ENCODE measurements at places on chromosomes 7 and 10.

DNA sequence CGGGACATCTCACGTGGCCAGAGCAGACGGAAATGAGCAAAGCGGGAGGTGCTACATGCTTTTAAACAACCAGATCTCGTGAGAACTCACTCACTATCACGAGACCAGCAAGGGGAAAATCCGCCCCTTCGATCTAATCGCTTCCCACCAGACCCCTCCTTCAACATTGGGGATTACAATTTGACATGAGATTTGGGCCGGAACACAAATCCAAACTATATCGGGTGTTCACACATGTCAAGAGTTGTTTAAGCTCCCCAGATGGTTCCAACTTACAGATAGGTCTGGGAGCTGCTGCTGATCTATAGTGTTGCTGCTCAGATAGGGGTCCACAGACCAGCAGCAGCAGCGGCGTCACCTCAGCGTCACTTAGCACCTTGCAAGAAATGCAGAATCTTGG is 194.9 kb downstream of the GPAM start:
- DNase-seq = no peak

GRCh38 chr7:157522954-157523353 is 186.2 kb downstream of the DNAJB6 start:
- DNase-seq = no peak

DNA sequence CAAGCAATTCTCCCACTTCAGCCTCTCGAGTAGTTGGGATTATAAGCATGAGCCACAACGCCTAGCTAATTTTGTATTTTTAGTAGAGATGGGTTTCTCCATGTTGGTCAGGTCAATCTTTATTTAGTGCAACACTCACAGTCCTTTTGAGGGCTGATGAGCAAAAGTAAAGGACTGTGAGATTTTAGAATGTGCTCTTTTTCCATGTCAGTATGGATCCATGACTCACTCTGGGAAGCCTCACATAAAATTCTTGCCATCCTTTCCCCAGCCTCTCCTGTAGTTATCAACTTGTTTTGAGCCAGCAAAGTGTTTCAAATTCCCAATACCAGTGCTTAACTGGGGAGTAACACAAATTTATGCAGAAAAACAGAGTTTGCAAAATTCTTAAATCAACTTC is 135.8 kb upstream of the CXCL12 start:
- no peak for DNase-seq

- no peak for DNase-seq
These were observed 88.3 kb downstream of the GALNT17 start for GRCh38 chr7:71220210-71220695.

- no peak for DNase-seq
These were observed 80.6 kb upstream of the NAMPT start for GRCh38 chr7:106365252-106366005.

GRCh38 chr7:151137076-151137675 is 30.3 kb downstream of the GBX1 start:
- DNase-seq = no peak

DNA sequence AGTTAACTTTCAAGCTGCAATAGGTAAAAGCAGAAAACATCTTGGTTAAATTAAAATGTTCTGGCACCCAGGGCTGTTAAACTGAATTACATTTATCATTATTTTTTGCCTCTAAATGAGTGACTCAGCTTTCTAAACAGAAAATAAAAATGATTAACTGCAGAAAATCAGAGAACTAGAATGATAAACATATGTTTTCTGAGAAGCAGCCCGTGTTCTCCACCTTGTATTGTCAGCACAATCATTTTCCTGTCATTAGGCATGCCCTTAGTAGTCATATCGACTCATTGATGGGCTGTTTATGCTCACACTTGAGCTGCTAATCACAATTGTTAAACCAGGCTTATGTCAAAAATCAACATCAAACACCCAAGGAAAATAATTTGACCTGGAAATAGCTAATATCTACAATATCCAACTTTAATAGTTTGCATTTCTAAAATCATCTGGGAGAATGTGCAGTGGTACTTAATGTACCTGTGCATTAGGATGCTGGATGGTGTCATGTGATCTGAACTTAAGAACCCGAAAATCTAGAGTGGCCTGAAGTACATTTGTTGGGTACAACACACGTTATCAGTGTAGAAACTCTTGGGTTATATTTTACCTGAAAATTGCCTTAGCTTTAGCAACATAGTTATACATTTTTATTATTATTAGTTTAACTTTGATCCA is 2.3 kb downstream of the MDFIC start:
- no peak for DNase-seq

- DNase-seq = no peak
These were observed 62.5 kb upstream of the INSIG1 start for GRCh38 chr7:155234950-155235789.

- no peak for DNase-seq
These were observed 88.9 kb upstream of the KLF6 start for GRCh38 chr10:3873728-3874461.

GRCh38 chr7:151104411-151105235 is 18.3 kb downstream of the AGAP3 start:
- DNase-seq = no peak

- DNase-seq = no peak
These were observed 1.8 kb downstream of the CYP3A43 start for GRCh38 chr7:99829524-99830160.

GRCh38 chr7:18151422-18151821 is 123.8 kb upstream of the PRPS1L1 start:
- no peak for DNase-seq

GRCh38 chr7:27345997-27346396 is 103.4 kb downstream of the EVX1 start:
- no peak for DNase-seq

- DNase-seq = no peak
These were observed 126.8 kb upstream of the AMPH start for GRCh38 chr7:38757931-38758330.

DNA sequence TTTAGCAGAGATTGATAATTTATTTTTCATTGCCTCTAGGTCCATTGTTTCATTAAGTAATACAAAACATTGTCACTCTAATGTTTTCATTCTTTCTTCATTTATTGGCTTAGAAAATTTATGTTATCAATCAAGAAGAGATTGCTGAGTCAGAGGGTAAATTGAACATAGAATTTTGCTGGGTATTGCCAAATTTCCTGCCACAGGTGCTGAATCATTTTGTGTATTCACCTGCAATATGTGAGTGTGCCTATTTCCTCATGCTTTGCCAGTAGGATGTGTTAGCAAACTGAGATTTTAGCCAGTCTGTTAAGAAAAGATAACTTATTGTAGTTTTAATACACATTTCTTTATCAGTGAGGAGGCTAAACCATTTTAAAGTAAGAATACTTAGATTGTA is 38.0 kb downstream of the MARCHF5 start:
- DNase-seq = no peak

GRCh38 chr7:309586-310228 is 19.7 kb downstream of the FOXL3 start:
- DNase-seq = no peak

DNA sequence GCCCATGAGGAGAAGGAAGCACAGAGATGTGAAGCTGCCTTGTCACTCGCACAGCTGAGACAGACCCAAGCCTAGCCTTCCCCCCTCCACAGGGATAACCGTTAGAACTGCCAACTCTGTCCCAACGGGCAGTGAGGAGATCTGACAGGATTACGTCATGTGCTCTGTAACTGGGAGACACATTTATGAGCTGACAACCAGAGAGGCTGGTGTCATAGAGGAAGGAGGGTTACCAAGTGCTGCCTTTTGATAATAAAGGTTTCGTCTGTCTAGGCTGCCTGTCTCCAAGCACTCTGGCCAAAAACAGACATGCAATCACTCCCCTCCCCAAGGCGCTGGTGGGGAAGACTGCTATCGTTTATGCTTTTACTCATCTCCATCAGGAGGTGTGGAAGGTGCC is 165.9 kb downstream of the PLXNA4 start:
- DNase-seq = no peak

DNA sequence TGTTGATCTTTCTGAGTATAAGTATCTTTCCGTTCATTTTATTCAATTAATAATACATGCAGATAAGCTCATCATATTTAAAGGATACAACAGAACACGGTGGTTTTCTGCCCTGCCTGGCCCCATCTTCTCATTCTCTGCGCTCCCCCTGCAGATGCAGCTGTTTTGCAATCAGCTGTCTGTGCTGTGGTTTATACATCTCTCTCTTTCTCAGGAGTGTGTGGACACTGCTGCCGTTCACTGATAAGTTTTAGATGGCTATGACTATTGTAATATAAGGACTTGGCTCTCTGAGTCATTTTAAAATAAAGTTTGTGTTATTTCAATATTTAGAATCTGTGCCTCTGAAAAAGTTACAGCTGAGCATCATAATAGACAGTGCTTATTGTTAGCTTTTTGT is 54.5 kb downstream of the CUL1 start:
- DNase-seq = no peak

DNA sequence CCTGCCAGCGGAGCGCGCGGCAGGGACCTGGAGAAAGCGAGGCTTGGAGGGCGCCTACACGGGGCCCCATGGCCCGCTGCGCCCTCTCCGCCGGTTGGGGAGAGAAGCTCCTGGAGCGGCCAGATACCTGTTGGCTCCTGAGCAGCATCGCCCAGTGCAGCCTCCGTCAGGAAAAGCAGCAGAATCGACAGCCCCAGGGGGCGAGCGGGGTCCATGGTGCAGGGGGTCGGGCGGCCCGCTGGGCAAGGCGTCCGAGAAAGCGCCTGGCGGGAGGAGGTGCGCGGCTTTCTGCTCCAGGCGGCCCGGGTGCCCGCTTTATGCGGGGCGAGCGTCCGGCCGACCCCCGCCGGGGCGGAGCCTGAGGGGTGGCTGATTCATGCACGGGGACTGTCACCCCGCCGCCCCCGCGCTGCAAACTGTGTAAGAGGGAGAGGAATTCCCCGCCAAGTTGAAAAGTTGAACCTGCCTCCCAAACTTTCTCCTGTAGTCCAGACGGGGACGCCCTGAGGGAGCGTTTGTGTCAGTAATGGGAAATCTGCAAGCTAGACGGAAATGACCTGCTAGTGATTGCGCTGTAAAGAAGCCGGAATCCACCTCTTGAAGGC is at the start of gene TFPI2:
TFPI2 (minus strand) TSS at position 290 of the 605 bp plus-strand sequence; CDS start at position 215, 75 bp downstream.
- no peak for DNase-seq

- peak; percentile 25 for DNase-seq
These were observed 29.1 kb downstream of the SPOCK2 start for GRCh38 chr10:72058989-72059842.

Measured in stimulated activated CD4-positive, alpha-beta T cell treated with anti-CD3 and anti-CD28 coated beads, TNF-alpha, amount 100 ng/mL, for 24 hours (primary cell).